ENCODE measurements at places on chromosomes 5 and 9.

DNA sequence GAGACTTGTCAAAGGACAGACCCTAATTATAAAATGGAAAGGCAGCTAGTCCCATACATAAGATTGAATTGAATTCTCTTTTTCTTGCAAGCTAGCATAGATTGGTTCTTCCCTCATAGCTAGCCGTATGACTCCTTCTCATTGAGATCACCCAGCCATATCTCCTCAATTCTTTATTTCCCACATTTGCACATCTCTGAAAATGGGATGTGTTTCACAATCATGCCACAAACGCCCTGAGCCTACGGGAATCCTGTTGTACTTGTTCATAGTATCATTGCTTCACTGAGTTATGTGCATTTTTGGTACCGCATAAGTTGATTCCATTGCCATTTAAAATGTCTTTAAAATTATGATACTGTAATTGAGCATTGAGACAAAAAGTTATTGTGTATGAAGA, 90.5 kb downstream of the PCSK1 start:
- ATAC-seq = no peak

- no peak for ATAC-seq
These were observed 73.1 kb downstream of the RGS3 start for GRCh38 chr9:113536483-113537228.

DNA sequence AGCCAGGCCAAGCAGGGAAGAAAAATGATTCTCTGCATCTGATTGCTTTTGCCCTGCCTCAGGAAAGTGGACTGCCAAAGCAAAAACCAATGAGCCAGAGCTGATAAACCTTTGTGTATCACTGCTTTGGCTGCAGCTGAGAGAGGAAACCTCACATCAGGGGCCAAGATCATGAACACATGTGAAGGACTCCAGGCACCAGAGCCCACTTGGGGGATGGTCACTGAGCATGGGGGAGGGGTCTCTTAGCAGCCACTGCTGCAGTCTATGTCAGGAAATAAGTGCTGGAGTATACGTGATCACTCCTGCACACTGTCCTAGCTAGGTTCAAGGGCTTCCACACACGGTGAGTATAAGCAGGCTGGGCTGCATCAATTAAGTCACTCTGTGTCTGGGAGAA, 229.9 kb downstream of the SPOCK1 start:
- ATAC-seq = no peak

GRCh38 chr9:21550392-21550791, 68.3 kb upstream of the IFNE start:
- no peak for ATAC-seq

DNA sequence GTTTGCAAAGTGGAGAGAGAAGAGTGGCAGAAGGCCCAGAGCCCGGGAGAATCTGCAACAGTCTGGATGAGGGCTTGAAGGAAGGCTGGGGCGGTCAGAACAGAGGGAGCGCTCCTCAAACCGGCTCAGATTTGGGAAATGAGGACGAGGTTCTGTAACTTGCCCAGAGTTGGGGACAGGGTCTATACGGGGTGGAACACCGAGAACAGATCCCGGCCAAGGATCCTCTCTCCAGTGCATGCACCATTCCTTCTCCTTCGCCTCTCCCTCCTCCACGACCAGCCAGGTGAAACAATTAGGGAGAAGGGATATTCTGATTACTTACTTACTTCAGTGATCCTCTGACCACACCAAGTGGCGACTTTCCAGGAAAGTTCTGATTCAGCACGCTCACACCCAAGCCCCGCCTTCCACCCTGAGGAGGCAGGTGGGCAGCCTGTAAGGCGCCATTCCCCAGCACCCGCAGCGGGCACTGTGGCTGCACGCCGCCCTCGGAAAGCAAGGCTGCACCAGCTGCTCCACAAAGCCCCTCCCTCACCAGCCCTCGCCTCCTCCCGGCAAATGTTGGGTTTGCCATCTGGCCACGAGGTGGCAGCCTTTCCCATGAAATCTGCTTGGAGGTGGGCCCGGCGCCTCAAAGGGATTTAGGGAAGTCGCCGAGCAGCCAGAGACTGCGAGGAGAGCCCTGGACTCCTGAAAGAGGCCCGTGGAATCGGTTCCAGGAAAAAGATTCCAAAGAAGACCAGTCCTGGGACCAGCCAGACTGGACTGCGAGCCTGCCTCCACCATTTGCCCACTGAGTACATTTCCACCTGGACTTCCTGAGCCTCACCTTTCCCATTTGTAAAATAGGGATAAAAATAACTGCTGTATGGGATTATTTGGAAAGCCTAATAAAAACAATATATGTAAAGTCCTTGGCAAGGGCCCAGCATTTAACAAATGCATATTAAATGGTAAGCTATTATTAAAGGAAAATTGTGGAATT, 22.2 kb upstream of the WWC1 start:
- ATAC-seq = peak; percentile 51

DNA sequence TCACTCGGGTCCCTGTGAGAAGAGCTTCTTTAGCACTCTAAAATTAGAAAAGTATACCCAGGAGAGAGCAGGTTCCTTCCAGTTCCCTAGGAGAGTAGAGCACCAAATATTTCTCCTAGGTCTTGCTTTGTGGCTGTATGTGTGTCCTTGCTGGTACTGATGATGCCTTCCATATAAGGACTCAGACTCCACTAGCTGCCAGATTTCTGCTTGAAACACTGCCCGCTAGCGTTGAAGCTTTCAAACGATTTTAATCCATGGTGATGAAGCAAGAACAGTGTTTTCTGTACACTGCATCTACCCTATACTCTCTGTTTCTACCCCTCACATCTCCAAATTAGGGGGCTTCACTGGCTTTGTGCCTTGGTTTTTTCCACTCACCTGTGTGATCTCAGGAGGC, 2.4 kb upstream of the SMC2 start:
- ATAC-seq = no peak

DNA sequence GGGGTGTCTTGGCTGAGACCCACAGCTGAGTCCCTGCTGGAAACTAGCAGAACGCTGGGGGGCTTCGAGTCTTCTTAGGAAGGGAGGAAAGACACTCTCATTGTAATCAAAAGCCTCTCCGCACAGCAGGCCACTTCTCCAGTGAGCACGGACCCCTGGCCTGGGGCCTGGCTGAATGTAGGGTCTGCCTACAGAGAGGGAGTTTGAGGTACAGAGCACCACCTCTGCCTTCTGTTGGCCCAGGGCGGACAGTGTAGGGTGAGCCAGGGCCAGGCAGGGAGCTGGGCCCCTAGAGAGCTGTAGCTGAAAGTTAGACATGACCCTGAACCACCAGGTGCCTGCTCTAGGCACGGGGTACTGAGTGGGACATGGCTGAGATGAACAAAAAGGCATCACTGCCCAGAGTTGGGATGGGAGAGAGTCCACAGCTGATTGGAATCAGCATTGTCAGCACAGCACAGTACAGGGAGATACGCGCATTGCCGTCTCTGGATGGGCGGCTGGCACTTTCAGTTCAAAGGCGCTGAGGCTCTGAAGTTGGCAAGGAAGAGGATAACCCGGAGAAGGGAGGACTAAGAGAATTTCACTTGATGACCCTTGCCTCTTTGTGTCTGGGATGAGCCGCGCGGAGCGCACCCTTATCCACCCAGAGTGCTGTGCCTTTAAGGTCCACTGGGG, 363 bp upstream of the SLC25A48 start:
- peak; percentile 30 for ATAC-seq

DNA sequence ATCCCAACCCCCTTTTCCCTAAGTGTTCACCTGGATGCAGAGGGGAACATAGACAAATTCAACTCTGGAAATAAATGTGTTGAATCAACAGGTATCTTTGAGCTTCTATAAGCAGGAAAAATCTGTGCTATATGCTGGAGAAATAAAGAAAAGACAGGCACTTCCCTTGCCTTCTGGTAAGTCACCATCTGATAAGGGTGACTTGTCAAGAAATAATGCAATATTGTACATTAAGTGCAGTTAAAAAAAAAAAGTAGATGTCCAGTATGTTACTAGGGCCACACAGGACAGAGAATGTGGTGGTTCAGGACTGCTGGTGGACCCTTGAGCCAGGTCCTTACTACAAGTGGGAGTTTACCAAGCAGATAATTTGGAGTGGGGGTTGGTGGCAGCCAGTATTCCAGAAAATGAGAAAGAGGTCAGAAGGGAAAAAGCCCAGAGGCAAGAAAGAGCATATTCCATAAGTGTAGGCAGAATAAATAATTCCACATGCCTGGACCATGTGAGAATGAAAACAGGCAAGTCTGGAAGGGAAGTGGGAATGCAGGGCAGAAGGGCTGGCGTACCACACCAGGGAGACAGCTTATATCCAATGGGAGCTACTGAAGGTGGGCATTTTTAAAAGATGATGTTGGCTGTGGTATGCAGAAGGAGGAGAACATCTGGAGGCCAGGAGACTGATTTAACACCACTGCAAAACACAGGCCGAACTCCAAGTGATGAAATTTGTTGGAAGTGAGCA, 209.9 kb downstream of the SEMA5A start:
- ATAC-seq = no peak

GRCh38 chr9:35923927-35924763, 14.9 kb downstream of the SPAAR start:
- peak; percentile 71 for ATAC-seq

GRCh38 chr9:7176561-7176960, 418.8 kb downstream of the KDM4C start:
- ATAC-seq = no peak

- ATAC-seq = no peak
These were observed 50.3 kb downstream of the ALG2 start for GRCh38 chr9:99171225-99172123.

DNA sequence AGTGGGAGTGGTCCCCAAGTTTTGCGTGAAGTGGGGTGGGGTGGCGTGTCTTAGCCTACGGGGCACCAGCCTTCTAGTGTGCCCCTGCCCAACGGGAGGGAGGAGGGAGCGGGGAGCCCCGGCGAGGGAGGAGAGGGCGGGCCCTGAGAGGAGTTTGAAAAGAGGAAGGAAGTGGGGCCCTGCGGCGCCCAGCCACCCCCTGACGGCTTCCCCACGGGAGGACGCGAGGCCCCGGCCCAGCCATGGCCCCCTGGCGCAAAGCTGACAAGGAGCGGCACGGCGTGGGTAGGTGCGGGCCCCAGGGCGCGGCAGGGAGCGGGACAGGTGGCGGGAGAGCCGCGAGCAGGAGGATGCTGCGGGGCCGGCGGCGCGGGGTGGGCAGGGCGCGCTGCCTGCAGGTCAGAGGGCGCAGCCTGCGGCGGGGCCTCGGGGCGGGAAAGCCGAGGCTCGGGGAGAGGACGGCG, at the start of gene DOCK2:
TSS of gene DOCK2 (plus strand) at position 191 of the 464 bp plus-strand sequence. CDS start at position 243, 52 bp downstream.
- ATAC-seq = peak; percentile 79

DNA sequence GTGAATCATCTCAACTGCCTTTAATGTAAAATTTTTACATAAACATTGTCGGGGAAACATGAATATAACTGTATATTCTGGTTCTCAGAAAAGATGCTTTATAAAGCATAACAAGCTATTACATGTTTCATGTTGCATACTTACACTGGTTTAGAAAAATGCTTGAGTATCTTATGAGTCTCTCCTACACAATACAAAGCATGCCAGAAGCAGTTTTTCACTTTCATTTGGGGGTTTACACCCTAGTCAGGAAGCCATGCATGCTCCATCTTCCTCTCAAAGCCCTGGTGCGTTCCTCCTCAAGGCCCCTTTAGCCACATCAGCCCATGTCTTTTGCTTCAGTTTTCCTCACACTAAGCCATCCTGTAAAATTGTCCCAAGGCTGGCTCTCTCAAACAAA, 22.8 kb downstream of the ELAVL2 start:
- no peak for ATAC-seq

GRCh38 chr5:75363726-75364495, 26.9 kb downstream of the HMGCR start:
- no peak for ATAC-seq

DNA sequence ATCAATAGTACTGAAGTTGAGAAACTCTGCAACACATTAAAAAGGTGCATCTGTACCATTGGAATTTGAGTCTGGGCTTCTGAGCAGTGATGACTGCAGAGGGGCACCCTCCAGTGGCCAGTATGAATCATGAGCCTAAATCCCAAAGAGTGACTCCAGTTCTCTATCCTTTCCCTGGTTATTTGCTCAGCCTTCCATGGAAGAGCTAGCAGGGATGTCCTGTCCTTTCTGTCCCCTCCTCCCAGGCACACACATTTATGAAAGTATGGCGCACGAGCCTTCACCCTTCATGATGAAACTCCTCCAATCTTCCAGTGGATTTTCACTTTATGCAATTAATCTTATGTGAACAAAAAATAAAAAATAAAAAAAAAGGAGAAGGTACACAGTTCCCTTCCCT, 81.0 kb downstream of the ESM1 start:
- no peak for ATAC-seq

- ATAC-seq = no peak
These were observed 490.2 kb downstream of the TLE4 start for GRCh38 chr9:80061940-80062339.

DNA sequence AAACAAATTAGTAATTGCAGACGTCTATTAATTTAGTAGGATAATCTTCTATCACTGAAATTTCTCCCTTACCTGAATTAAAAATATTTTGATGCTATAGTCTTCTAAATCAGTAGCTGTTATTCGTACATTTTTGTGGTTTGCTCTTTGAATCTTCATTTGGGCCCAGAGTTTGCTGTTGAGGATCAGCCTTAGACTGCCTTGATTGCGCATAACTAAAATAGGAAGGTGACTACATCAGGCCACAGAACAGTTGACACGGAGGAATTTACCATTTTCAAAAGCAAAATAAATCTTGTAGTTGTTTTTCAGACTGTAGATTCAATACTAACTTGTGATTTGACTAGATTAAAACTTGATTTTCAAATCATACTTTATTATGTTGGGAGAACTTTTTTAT, 11.8 kb upstream of the NADK2 start:
- no peak for ATAC-seq

- ATAC-seq = no peak
These were observed 80.7 kb downstream of the VCAN start for GRCh38 chr5:83552275-83552674.

DNA sequence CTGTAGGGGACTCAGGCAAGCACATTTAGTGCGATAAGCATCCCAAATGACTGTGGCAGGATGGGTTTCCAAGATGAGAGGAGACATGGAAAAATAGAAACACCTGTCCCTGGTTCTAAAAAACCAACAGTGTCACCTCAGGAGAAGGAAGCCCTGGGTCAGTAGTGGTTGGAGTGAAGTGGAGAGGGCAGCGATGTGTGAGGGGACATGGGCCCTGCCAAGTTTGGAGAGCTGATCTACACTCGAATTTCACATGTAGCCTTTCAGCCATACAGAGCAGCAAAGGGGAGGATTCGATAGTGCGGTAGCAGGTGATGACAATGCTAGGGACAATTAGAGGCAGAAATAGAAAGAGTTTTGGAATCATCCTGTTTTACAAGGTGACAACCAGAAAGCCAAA, 32.6 kb upstream of the LHX2 start:
- no peak for ATAC-seq

DNA sequence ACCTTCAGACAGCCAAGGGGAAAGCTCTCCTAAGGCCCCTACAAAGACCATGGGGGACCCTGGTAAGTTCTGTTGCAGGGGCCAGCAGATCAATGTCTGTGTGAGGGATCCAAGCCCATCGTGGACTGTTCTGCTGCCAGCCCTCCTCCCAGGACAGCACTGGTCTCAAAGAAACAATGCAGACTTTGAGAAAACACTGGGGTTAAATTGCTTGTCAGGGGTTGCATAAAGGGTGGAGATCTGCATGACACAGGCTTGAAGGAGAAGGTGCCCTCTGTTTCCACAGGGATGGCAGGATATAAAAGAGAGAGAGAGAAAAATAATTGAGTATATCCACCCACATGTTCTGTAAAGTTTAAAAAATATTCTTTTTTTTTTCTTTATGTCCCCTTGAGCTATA, 157.6 kb upstream of the TBC1D2 start:
- ATAC-seq = no peak

All from activated CD4-positive, CD25-positive, alpha-beta regulatory T cell treated with anti-CD3 and anti-CD28 coated beads, Interleukin-2, amount 50 U/mL, for 24 hours (primary cell).